ENCODE measurements at places on chromosomes 7 and 10.

GRCh38 chr10:86592413-86592812, 61.9 kb upstream of the OPN4 start:
- no peak for DNase-seq

DNA sequence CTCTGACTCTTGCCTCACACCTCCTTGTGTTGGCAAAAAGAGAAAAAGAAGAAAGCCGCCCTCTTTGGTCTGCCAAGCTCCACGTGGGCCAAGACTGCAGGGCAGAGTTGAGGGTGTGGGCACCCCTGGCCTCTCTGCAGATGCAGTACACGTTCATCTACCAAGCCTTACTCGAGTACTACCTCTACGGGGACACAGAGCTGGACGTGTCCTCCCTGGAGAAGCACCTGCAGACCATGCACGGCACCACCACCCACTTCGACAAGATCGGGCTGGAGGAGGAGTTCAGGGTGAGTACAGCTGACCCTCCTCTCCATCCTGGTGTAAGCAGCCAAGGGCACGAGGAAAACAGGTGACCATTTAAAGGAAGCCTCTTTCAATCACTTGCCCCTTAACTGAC, 56.1 kb downstream of the MKI67 start:
- DNase-seq = no peak

DNA sequence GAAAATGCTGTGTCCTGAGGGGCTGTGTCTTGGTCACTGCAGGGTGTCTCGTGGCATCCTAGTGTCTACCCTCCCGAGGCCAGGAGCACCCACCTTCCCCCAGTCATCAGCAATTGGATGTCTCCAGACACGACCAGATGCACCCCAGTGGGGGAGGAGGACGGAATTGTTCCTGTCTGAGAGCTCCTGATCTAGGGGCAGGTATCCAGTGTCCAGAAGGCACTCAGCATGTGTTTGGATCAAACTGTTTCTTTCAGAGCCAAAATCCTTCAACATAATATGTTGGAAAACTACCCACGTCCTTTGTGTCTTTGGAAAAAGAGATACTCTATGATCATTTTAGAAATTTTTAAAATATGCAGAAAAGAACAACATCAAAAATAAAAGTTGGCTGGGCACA, 16.9 kb downstream of the PRKRIP1 start:
- DNase-seq = no peak

GRCh38 chr7:112723416-112723815, 66.8 kb downstream of the TMEM168 start:
- DNase-seq = no peak

DNA sequence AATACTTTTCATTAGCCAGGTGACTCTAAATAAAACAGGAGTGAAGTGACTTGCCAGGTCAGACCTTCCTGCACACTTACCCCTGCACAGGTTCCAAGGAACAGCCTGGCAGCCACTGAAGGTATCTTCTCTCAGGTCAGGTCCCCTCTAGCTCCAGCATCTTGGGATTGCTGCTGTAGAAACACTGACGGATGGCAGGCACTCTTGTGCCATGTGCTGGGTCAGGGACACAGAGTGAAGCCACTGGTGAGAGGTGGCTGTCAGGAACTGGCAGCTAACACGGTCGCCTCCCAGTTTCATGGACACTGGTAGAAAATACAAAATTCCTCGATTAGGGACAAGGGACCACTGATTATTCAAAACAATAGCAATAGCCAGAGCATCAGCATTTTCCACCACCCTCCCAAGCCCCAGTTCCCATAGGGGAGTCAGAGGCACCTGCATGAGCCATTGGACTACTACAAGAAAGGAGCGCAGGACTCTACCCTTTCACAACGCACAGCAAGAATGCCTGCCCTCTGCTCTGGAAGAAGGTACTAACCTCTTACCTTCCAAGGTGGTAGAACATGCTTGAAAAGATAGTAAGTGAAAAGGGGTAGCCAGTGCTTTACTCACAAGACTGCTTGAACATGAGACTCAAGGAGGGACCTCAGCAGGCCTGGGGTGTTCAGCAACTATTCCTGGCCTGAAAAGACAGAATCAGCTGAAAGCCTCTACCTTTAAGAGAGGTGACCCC, 5.1 kb upstream of the MYO1G start:
- DNase-seq = no peak

GRCh38 chr10:3619241-3619640, 165.8 kb downstream of the KLF6 start:
- no peak for DNase-seq

DNA sequence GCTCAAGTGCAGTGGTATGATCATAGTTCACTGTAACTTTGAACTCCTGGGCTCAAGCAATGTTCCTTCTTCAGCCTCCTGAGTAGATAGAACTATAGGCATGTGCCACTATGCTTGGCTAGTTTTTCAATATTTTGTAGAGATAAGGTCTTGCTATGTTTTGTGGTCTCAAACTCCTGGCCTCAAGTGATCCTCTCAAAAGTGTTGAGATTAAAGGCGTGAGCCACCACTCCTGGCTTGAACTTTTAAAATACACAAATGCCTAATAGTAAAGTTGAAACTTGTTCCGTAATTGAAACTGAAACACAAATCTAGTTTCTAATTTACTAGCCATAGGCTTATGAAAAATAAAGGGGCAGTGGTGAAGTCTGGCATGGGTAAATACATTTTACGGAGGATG, 65.7 kb downstream of the AP3M1 start:
- DNase-seq = no peak

Measured in cardiac fibroblast (primary cell).